EL (cell line): ENCODE measurements at places on chromosomes 1 and 21.

DNA sequence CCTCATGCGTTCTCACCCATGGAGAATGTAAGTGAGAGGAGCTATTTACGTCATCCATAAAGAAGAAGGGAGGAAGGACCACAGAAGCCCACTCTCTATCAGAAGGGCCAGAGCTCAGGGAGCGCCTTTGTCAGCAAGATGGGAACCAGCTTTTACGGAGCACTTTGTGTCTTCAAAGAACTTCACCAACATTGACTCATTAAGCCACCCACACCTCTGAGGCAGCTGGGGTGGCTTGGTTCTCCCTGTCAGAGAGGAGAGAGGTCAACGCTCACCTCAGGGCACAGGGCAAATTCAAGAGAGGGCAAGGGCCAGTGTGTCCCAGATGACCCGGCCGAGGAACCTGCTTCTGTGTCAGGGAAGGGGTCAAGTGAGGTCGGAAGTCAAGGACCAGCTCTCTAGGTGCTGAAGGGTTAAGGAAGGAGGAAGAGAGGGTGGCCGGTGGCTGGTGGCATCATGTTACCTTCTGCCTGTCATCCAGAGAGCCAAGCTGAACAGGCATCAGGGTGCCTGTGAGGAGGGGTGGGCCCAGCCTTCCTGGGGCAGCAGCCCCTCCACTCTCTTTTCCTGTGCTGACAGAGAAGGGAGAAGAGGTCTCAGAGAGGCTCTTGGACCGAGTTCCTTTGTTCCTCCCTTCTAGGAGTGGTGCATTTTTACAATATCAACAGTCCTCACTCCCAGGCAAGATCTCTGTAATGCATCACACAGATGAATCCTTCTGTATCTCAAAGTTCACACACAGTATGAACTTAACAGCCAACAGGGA lies 109.0 kb downstream of the ETS2 start:
- no peak for DNase-seq

DNA sequence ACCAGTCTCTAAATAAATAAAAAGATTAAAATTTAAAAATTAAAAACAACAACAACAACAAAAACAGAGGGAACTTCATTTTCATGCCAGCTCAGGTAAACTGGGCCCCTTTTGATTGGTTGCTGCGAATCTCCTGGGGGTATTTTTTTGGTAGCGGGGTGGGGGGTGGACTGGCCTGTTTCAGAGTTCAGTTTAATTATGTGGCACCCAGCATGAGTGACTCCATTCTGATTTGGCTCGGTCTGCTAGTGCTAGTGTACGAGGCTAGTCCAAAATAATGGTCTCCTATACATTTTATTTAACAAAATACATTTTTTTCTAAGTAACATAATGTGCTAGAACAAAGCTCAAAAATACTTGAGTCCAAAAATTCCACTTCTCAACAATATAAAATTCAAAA lies 18.2 kb downstream of the PDIK1L start:
- no peak for DNase-seq

DNA sequence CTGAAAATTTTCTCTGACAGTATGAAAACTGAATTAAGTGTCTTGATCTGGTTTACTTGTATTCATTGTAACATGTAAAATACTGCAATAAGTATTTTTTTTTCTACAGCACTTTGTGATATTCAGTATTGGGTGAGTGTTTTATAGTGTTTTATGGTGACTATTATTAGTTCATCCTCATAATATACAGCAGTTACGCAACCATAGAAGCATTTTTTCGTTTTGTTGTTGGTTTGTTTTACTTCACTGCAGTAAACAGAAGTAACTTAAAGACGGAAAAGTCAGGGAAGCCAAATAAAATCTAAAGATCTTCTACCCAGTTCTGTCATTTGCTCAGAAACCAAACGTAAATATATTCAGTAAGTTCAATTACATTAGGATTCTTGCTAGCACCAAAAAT lies 250.0 kb downstream of the TPR start:
- no peak for DNase-seq

DNA sequence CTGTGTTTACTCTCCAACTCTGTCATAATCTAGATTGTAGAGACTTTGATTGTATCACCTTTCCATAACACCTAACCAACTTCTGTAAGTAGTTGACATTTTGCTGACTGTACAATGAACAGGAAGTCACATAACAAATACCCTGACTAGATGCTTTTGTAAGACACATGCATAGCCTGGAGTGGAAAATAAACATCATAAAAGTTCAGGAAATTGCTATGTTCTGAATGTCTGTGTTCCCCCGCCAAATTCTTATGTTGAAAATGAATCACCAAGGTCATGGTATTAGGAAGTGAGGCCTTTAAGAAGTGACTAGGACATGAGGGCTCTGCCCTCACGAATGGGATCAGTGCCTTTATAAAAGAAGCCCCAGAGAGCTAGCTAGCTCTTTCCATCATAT lies 40.4 kb upstream of the ZSWIM5 start:
- peak; percentile 92 for DNase-seq

- DNase-seq: peak; percentile 23
Observed at GRCh38 chr1:198756470-198756869, 117.6 kb downstream of the PTPRC start.

DNA sequence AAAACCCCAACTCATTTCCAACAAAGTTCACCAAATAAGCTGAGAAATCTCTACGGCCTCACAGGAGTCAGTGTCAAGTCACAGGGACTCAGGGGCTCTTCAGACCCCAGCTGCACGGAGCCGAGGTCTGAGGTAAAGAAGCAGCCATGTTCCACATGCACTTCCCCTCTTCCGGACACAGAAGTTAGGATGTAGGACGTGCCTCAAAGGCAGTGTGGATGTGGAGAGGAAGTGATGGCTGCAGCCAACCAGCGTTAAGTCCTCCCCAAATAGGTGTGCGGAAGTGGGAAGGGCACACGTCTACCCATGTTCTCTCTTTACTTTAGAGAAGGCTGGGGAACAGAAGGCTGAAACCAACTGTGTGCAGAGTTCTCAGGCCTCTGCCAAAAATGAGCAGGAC lies 14.6 kb upstream of the NCF2 start:
- no peak for DNase-seq

DNA sequence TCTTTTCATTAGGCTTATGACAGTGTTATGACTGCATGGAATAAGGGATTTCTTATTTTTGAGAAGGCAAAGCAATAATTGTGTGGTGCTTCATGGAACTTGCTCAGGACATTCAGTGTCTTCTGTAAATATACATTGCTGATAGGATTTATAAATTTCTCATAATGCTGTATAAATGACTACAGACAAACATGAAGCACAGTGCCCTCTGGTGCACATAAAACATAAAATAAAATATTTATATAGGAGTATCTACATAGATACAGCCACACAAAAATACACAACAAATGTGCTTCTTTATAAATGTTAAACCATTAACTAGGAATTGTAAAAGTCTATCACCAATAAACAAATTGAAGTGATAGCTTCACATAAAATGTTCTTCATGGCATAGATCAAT lies 24.1 kb downstream of the BRINP3 start:
- DNase-seq: no peak

DNA sequence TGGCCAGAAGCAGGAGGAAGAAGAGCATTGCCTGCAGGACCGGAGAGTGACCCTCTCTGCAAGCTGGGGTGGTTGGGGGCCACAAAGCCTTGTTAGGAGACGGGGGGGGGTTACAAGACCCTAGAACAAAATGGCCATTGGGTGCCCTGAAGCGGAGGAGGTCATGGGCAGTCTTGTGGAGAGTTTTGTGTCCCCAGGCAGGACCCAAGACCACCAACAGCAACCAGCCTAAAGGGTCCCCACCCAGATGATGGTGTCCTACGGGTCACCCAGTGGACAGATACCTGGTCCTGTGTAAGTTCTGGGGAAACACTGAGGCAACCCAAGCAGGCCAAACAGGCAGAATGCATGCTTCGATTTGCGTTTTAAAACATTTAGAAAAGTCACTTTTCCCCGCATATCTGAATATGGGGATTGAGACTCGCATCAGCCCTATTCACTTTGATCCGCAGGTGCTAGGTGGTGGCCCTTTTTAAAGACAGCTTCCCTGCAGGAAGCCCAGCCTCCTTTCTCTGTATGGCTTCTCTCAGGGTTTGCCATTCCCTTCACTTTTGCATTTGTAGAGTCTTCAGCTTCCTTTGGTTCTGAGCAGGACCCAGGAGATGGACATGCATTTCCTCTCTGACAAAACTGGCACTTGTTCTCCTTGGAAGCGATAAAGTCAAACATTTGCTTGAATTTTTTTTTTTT lies 21.1 kb downstream of the GNG4 start:
- DNase-seq: no peak

GRCh38 chr1:89953131-89953626 lies 41.7 kb upstream of the ZNF326 start:
- DNase-seq: peak; percentile 98

- DNase-seq: no peak
Observed at GRCh38 chr1:160066829-160067745, 2.9 kb downstream of the KCNJ10 start.

- no peak for DNase-seq
Observed at GRCh38 chr21:36022427-36023091, 37.8 kb downstream of the SETD4 start.

- DNase-seq: peak; percentile 60
Observed at GRCh38 chr1:241695246-241696171, 43.4 kb downstream of the WDR64 start.

DNA sequence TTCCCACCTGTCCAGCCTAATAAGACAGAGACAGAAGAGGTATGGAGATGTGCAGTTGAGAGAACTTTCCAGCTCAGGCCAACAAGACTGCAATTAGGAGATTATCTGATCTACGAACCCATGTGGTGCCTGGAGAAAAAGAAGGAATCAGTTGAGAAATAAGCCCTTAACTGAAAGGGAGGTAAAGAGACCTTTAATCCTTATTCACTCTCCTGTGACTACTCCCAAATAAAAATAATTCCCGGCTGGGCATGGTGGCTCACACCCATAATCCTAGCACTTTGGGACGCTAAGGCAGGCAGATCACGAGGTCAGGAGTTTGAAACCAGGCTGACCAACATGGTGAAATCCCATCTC lies 31.9 kb upstream of the SARS1 start:
- no peak for DNase-seq

- DNase-seq: peak; percentile 83
Observed at GRCh38 chr1:109979489-109980091, 5.0 kb upstream of the AHCYL1 start.

- peak; percentile 8 for DNase-seq
Observed at GRCh38 chr1:102799496-102799895, 308.8 kb downstream of the COL11A1 start.

DNA sequence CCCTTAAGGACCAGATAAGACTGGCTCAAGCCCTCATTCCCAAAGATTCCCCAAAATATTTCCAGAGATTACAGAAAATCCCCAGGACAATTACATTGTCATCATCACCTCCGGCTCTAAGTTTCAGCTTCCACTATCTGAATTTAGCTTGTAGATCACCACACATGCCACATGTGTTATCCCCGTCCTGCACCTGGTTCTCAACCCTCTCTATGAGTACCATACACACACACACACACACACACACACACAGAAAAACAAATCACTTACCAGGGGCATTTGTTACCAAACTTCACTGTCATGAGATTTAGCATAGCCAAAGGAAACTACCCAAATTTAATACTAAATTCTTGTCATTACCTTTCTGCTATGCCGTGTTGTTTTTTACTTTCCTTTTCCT lies 15.4 kb upstream of the TSPAN1 start:
- no peak for DNase-seq

- peak; percentile 53 for DNase-seq
Observed at GRCh38 chr1:116290085-116290705, 82.8 kb upstream of the ATP1A1 start.

- DNase-seq: peak; percentile 55
Observed at GRCh38 chr1:162405800-162406199, 6.1 kb downstream of the SH2D1B start.

DNA sequence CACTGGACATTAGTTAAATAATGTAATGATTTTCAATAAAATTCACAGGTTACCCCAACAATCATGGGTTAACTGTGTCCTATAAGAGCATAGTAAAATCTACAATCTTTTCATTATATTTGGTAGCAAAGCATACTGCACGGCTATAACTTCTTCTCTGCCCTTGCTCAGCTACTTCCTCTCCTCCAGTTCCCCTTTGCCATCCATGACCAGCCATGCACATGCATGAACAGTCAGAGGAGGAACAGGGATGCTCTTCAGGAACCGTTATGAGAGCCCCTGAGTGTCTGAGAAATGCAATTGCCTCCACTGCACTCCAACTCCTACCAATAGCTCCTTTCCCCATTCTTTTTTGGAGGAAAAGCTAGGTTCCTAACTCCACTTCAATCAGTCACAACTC lies 646.7 kb downstream of the LTN1 start:
- no peak for DNase-seq
